NCI-H1436 treated with DMSO at 0.1 percent for 48 hours (cell line): ENCODE measurements at places on chromosomes 7 and 10.

DNA sequence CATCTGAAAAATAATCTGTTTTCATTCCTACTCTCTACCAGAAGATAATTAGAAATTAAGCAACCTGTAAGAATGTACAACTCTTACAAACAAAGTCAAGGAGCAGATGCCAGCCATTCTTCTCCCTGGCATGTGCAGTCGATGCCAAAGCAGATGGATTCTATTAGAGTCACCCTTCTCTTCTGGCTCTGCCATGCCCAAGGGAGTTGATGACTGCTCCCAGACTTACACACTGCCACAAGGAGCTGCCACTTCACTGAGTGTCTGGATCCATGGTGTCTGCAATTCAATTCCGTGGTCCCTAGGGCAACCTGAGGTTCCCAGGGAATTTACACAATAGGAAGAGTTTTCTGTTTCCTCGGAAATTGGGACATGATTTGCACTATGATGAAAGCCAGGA is 89.1 kb upstream of the IFRD1 start:
- DNase-seq: no peak

- DNase-seq: no peak
These were observed 521.6 kb upstream of the SORCS1 start for GRCh38 chr10:107686095-107686494.

- DNase-seq: no peak
These were observed 384.8 kb downstream of the DNAJB6 start for GRCh38 chr7:157721468-157722136.

GRCh38 chr10:26939290-26939961 is 78.7 kb upstream of the ABI1 start:
- no peak for DNase-seq

DNA sequence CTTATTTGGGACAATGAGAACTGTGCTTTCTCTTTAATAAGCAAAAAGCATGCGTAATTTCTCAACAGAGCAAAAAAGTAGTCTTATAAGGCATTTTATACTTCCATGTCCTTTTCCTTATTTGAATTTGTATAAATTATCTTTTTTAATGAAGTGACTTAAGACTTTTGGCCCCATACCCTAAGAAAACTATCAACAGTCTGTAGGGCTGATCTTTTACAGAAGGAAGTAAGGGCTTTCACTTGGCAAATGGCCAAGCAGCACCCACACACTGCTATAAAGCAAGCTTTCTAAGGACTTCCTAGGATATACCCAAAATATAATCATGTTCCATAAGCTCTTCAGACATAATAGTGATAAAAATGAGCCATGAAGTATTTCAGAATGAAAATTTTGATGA is 3.4 kb downstream of the CRPPA start:
- DNase-seq: no peak

- no peak for DNase-seq
These were observed 98.4 kb downstream of the VOPP1 start for GRCh38 chr7:55473932-55474331.

DNA sequence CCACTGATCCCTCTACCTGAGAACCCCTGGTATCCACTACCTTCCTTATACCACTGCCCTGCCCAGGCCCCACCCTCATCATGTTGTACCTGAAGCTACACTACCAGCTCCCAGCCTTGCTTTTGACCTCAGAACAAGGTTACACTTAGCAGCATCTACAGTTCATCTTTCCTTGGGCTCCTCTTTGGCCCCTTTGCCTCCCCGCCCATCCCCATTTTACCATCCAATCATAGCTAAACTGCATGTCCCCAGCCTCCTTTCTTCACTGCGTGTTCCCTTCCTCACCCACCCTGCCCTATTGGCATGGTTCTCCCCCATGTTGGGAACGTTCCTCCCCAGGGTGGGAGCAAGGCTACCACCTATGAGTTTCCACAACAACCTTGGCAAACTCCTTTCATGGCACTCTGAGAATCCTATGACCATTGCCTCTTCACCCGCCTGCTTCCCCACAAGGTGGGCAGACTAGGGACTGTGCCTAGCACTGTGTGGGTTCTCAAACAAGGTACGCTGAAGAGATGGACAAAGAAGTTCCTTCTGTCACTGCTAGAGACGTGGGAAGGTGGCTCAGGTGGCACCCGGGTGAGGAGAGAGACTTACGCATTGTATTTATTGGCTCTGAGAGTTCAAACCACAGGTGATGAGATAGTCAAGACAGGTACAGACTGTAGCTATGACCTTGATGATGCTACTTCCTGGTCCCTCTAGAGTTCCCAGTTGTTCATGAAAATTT is 66.9 kb upstream of the ADAM12 start:
- no peak for DNase-seq

DNA sequence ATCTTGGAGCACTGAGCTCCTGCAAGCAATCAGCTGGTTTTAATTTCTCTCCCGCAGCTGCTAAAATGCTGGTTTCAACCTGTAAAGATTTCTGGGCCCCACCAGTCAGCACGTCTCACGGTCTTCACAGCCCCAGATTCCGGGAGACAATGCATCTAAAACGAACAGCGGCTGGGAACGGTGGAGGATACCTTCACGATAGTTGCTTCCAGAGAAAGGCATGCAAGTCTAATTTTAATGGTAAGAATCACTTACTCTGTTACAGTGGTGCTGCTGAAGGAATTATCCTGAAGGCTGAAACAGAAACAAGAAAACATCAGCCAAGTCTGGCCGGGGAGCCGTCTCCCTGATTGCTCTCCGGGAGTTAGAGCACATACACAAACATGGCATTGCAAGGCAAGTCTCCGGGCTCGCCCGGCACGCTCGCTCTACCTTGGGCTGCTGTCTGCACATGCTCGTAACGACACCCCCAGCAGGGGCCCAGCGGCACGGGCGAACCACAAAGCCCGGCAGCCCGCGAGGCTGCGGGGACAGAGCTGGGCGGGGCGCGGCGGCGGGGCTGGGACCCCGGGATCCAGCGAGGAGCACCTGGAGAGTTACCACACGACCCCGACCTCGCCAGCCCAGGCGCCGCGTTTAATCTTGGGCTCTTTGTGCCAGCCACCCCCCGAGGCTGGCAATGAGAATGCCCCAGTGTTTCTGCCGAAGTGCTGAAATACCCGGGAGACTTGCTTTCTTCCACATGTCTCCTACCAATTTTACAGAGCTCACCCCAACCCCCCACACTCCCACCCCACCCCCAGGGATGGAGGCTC is at the start of gene FAM13C:
Gene FAM13C (minus strand): TSS at position 406 of the 815 bp plus-strand sequence. CDS start 89 bp downstream, at position 317.
- no peak for DNase-seq

DNA sequence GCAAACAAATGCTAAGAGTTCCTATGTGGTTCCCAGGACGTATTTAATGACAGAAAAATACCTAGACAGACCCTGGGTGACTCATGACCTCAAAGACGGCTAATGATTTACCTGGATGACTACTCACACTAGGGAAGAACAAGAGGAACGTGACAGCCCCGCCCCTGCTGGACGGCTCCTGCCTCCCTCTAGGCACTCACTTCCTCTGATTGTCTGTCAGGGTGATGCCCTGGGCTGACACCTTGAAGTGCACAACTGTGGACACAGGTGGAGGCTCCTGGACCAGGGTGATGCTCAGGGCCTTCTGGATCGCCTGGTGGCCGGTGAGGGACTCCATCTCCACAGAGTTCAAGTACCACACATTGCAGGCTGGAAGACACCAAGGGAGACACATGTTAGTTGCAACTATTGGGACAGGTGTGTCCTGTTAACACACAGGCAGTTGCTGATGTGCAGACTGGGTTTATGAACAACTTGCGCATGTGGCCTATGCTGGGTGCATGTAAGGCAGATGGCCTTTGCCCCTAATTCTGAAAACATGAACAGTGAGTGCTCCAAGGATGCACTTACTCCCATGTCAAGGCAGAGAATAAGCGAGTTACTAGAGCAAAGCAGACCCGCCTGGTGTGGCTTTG is 298.3 kb downstream of the TNS3 start:
- no peak for DNase-seq

- no peak for DNase-seq
These were observed 1.4 kb downstream of the MAGI2 start for GRCh38 chr7:79452032-79452494.

DNA sequence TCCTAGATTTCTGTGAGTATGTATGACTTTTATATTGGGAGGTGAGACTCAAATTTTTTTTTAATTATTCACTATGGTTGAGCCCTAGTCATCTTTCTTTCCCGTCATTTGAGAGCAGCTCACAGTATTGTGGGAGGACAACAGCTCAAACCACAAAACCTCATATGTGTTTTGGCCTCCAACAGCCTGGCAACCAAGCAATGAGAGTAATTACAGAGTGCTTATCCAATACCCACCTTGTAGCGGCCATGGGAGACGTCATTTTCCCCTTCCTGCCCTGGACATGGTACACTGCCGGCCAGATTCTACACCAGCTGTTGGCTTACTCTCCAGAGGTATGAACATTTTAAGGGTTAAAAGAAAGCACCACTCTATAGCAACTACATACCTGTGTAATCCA is 49.1 kb downstream of the DOCK4 start:
- DNase-seq: no peak

- no peak for DNase-seq
These were observed 178.3 kb upstream of the PTER start for GRCh38 chr10:16258291-16259040.

DNA sequence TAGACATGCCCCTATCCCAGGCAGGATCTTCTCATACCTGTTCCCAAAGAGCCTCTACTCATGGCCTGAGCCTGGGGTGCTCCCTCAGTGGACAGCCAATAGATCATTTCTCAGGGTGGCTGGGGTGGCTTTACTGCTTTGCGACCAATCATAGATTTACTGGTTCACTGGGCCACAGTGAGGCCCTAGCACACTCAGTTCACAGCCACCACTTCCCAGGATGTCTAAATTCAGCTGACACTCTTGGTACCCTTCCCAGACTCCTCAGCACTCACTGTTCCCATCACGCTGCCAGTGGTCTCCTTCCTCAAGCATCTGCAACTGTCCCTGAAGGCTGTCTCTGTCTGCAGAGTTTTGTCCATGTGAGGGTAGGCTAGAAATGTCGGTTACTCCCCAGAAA is 50.6 kb downstream of the ARHGAP22 start:
- no peak for DNase-seq

GRCh38 chr7:94087664-94088352 is 83.7 kb upstream of the BET1 start:
- no peak for DNase-seq

DNA sequence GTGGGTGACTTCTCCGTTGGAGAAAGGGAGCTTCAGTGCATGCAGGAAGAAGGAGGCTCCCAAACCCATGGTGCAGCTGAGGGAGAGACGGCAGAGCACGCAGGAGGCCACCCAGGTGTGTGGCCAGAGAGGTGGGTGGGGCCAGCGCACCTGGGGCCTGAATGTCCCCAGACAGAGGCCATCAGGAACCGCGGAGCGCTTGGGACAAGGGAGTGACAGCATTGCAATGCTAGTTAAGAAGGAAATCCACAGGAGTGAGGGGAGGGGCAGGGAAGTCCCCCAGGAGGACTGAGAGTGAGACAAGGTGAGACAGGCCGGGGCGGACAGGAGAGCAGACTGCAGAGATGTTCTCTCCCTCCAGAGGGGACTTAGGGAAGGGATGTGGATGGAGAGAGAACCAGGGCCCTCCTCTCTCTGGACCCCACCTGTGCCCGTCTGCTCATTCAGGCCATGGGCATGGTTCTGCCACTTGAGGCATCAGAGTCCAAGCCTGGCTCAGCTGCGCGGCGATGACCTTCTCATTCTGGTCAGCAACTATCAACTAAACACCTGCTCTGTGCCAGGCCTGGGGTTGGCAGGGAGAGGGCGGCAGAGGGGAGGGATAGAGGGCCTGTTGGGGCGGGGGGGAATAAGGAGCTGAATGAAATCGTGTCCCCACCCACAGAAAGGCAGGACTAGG is 69.4 kb upstream of the COL13A1 start:
- no peak for DNase-seq

DNA sequence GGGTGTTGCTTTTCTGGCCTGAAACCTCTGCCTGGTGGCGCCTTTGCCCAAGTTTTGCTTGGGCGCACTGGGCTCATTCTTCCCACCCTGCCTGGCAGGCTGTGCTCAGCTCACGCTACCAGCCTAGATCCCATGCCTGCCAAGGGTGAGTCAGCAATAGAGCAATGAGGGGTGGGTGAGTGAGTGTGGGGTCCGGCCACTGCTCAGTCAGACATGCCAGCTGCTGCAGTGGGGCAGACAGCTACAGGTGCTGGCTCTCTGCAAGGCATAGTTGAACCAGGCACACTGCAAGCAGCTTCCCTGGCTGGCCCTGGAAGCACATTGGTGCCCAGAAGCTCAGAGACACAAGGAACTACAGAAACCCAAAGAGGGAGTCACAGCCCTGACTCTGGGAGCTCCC is 680.9 kb upstream of the LRRTM3 start:
- DNase-seq: no peak

DNA sequence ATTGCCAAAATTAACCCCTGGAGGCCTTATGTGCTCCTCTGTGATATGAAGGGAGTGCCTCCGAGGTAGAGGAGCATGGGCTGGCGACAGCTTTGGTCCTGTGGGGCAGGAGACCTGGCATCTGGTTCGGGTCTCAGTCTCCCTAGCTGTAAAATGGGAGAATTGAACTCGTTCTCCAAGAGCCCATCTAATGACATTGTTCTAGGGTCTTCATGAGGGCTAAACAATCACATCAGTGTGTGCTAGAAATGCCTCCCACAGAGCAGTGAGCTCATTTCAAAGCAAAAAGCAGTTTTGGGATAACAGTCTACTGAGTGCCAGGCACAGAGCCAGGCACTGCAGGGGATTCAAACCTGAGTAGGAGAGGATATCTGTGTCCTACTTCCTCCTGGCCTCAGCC is 248.0 kb downstream of the RPS24 start:
- no peak for DNase-seq

DNA sequence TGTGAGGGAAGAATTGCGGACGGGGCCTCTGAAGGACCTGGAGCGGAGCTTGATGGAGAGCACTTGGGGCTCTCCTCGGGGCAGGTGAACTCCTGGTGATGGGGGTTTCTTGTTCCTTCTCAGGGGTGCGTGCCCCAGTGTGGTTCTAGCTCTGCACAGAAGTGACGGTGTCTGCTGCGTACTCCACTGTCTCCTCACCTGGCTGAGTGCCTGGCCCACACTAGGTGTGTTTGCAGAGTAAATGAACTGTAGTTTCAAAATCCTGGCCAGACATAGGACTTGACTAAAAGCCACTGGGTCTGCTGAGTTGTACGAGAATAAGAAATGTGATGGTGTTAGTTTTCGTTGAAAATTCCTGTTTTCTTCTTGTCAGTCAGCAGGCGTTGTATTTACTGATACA is 35.6 kb downstream of the DYNC2I1 start:
- no peak for DNase-seq

- DNase-seq: no peak
These were observed 9.6 kb upstream of the INSIG1 start for GRCh38 chr7:155288055-155288454.

DNA sequence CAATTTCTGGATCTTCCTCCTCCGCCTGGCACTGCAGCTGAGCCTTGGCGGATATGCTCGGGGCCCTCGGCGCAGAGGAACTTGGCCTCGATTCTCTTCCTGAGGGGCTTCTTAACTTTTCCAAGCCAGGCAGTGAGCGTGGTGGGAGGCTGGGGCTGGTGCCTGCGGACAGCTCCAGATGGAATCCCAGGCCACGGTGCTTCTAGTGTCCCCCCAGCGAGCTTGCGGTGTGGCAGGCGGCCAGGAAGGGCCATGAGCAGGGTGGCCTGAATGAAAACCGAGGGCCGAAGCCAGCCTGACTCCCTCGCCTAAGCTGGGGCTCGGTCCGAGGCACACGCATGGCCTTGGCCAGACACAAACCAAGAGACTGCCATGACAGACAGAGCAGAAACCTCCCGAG is 31.3 kb downstream of the RCC1L start:
- DNase-seq: no peak

- no peak for DNase-seq
These were observed 57.3 kb downstream of the MAPK8 start for GRCh38 chr10:48363617-48364355.

GRCh38 chr7:155860840-155861479 is 48.7 kb upstream of the SHH start:
- DNase-seq: no peak

- peak; percentile 21 for DNase-seq
These were observed 20.4 kb downstream of the SH2B2 start for GRCh38 chr7:102306916-102307677.
